ENCODE measurements at places on chromosomes 13 and 19.
A peak's percentile ranks its signal among the peaks of the same experiment; 100 is the strongest.

DNA sequence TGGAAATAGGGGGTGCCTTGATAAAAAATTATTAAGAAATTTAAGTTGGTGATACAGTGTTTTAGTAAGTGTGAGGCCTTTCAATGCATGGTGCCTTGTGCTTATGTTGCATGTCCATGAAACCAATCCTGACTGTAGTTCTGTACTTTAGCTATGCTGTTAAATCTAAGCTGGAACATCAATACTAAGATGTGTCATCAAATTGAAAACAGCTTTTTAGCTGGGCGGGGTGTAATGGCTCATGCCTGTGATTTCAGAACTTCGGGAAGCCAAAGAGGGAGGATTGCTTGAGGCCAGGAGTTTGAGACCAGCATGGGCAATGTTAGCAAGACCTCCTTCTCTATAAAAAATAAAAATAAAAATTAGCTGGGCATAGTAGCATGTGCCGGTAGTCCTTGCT lies 930.3 kb upstream of the PCDH9 start:
- no peak for DNase-seq

GRCh38 chr19:18847549-18848463 lies 16.0 kb downstream of the UPF1 start:
- no peak for DNase-seq

DNA sequence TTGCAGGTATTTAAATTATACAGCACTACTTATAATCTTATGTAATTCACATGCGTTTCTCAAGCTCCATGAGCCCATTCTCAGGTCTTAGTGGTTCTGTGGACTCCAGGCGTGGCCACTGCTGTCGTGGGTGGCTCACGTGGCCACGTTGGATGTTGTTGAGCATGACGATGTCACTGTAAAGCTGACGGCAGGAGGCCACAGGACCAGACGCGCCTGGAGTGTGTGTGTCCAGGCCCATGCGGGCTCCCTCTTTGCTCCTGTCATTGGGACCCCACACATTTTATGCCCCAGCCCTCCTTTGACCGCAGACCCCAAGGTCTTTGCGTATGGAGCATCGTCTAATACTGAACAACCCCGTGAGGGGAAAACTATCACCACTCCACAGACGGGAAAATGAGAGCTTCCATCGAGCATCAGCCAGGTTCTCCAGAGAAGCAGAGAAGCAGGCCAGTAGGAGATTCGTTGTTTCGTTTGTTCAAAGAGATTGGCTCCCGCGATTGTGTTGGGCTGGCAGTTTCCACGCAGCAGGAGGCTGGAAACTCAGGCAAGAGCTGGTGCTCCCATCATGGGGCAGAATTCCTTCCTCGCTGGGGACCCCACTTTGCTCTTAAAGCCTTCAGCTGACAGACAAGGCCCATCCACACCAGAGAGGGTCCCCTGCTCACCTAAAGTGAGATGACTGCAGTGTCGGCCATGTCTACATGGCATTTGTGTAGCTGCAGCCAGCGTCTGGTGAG lies 129.3 kb upstream of the SPACA7 start:
- peak; percentile 34 for DNase-seq

GRCh38 chr13:48977973-48978372 lies 2.3 kb downstream of the FNDC3A start:
- DNase-seq: no peak

GRCh38 chr13:109654341-109655205 lies 131.8 kb downstream of the IRS2 start:
- no peak for DNase-seq

GRCh38 chr19:49528211-49528771 lies 488 bp downstream of the RCN3 start:
- DNase-seq: no peak

Measured in ureter (tissue), 1 donor.